Gastrocnemius medialis (tissue), 4 donors: ENCODE measurements at places on chromosomes 5 and 9.

DNA sequence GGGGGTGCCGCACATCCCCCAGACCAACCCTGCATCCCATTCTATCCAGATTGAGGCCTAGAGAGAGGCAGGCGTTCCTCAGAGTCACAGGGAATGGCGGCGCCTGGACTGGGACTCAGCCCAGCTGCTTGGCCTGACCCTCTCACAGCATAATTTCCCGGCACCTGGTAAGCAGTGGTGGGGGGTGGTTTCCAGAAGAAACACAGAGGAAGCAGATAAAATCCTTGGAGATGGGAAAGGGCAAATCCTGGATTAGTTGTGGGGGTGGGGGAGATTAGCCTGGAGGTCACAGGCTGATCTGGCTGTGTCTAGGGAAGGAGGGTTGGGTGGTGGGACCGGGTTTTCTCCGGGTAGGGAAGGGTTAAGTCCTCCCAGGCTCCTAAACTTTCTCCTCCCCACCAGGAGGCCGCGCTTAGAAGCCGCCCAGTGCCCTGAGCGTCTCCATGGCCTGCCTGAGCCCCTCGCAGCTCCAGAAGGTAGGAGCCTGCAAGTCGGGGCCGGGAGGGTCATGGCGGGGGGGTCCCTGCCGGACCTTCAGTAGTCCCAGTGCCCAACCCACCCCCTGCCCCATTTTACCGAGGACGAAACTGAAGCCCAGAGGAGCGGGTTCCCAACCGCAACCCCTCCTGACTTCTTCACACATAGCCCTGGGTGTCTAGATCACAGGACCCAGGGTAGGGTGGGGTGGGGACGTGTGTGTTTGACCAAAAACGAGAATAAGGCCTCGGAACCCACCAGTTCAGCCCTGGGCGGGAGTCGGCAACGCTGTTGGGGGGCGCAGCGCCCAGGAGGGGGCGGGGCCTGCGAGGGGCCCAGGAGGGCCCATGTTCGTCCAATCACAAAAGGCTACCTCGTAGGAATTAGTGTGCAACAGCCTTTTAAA is 1.3 kb downstream of the PHYHD1 start:
- H3K36me3 ChIP-seq: peaks cover 5% of the 10 kb centered on the region
- H3K27ac ChIP-seq: peak overlapping the region; percentile 85
- DNase-seq: peak; percentile 37
- peaks cover 47% of the 10 kb centered on the region for H3K4me1 ChIP-seq
- no peaks in the 10 kb centered on the region for H3K27me3 ChIP-seq
- H3K4me3 ChIP-seq: peak overlapping the region; percentile 51

- no peaks in the 10 kb centered on the region for H3K27me3 ChIP-seq
- H3K4me3 ChIP-seq: no peak overlapping the region
- peaks cover 19% of the 10 kb centered on the region for H3K4me1 ChIP-seq
- DNase-seq: peak; percentile 69
- peak overlapping the region; percentile 50 for H3K27ac ChIP-seq
- no peaks in the 10 kb centered on the region for H3K36me3 ChIP-seq
These were observed 10.9 kb upstream of the ZNF366 start for GRCh38 chr5:72518001-72518683.

DNA sequence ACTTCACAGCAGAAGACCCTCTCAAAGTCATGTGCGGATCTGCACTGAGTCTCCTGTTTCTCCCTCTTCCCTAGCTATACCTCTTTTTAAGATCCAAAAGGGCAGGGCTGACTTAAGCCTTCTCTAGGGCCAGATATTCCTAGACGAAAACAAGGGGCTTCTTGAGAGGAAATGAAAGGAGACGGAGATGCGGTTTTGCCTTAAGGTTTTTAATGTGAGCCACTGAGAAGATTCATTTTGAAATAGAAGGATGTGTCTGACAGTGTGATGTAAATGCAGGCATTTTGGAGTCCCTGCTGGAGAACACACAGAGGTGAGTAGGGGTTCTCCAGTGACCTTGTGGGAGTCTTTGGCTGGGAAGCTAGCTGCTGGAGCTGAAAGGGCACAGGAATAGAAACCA is 15.6 kb upstream of the IL12B start:
- H3K4me3 ChIP-seq: no peak overlapping the region
- no peak for DNase-seq
- H3K27ac ChIP-seq: no peak overlapping the region
- H3K27me3 ChIP-seq: no peaks in the 10 kb centered on the region
- no peaks in the 10 kb centered on the region for H3K36me3 ChIP-seq

DNA sequence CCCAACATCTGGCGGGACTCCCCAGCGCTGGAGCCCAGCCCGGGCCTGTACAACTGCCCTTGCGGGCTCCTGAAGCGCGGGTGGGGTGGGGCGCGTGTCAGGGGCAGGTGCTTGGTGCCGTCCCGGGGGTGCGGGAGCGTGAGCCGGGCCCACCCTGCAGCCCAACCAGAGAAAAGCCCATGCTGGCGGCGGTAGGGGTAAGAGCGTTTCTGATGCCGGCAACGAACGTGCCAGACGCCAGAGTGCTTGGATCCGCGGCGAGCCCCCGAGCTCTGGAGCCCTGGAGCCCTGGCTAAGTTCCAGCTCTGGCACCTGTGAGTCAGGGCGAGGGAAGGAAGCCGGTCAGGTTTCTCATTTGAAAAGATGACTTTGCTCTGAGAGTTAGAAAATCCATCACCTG is 58.0 kb downstream of the ZNF510 start:
- peaks cover 9% of the 10 kb centered on the region for H3K27me3 ChIP-seq
- no peaks in the 10 kb centered on the region for H3K36me3 ChIP-seq
- H3K4me1 ChIP-seq: peaks cover 6% of the 10 kb centered on the region

DNA sequence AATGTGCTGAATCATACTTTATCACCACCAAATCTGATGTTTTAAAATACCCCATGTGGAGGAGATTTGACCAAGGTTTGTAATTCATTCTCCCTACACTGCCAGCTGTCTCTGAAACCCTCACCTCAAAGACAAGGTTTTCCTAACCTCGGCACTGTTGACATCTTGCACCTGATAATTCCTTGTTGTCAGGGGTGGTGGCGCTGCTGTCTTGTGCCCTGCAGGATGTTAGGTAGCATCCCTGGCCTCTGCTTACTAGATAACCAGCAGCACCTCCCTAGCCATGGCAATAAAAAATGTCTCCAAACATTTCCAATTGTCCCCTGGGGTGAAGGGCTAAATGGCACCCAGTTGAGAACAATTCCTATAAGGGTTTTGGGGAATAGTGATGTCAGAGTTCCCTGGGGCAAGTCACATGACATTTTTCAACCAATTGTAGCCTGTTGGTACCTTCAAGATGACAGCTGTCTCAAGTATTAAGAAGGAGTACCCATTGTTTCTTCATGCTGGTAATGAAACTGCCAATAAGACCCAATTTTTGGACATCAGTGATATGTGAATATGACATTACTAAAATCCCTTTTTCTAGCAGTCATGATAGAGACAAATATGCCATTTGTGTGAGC is 160.6 kb upstream of the PLCXD3 start:
- DNase-seq: no peak
- H3K27ac ChIP-seq: no peak overlapping the region
- H3K4me3 ChIP-seq: no peak overlapping the region
- no peaks in the 10 kb centered on the region for H3K27me3 ChIP-seq
- no peaks in the 10 kb centered on the region for H3K4me1 ChIP-seq
- no peaks in the 10 kb centered on the region for H3K36me3 ChIP-seq

DNA sequence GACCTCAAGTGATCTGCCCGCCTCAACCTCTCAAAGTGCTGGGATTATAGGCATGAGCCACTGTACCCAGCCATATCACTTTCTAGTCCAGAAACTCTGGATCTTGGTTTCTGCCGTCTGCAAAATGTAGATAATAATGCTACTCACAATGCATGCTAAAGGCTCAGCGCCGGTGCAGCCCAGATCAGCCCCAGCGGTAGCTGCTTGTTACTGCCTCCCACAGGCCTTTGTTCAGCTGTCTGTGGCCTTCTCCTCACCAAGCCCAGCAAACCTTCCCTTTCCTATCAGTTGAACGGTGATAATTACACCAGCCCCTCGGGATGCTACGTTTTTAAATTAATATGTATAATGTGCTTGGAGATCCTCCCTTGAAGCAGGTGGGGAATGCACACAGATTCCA is 26.2 kb upstream of the MSX2 start:
- H3K36me3 ChIP-seq: no peaks in the 10 kb centered on the region
- peaks cover 14% of the 10 kb centered on the region for H3K27me3 ChIP-seq
- H3K27ac ChIP-seq: no peak overlapping the region
- no peak overlapping the region for H3K4me3 ChIP-seq
- no peak for DNase-seq

- DNase-seq: no peak
- no peaks in the 10 kb centered on the region for H3K4me1 ChIP-seq
- H3K27ac ChIP-seq: no peak overlapping the region
- H3K27me3 ChIP-seq: no peaks in the 10 kb centered on the region
- no peaks in the 10 kb centered on the region for H3K36me3 ChIP-seq
- no peak overlapping the region for H3K4me3 ChIP-seq
These were observed 144.7 kb downstream of the OSTF1 start for GRCh38 chr9:75233011-75233410.

GRCh38 chr5:8726383-8727036 is 819.4 kb downstream of the SEMA5A start:
- H3K4me1 ChIP-seq: no peaks in the 10 kb centered on the region
- no peaks in the 10 kb centered on the region for H3K27me3 ChIP-seq
- no peak for DNase-seq
- H3K27ac ChIP-seq: no peak overlapping the region
- H3K4me3 ChIP-seq: no peak overlapping the region
- H3K36me3 ChIP-seq: no peaks in the 10 kb centered on the region
